ENCODE measurements at places on chromosomes 7 and 10.

GRCh38 chr10:102919246-102919959 lies 1.3 kb downstream of the CNNM2 start:
- no peak for DNase-seq

DNA sequence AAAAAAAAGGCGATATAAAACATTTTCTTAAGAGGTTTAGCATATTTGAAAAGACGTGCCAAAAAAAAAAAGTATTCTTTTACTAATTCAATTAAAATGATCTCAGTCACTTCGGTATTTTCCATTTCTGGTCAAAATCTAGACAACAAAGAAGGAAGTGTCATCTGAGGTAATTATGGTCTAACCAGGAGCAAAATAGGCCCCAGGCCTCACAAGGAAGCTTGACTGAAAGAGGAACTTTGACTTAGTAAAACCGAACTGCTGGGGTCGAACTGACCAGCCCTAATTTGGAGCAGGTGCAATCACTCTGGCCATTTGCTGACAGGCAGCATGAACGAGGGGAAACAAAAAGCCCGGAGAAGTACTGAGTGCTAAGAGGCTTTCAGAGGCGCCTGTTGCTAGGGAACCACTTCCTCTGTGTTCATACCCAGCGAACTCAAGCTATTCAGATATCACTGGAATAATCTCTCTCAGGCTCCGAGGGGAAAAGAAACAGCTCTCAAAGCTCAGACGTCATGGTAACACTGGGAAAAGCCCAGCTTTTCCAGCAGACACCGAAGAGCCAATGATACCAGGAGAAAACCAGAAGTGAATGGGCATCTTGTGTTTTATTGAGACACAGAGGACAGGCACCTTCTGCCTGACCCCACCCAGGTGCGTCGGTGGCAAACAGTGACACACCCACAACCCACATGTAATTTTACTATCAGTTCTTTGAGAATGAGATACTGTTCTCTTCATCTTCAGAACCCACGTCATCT lies 126.5 kb downstream of the FAM107B start:
- peak; percentile 54 for DNase-seq

GRCh38 chr10:71530781-71531180 lies 134.1 kb downstream of the CDH23 start:
- DNase-seq: no peak

GRCh38 chr7:117024811-117025210 lies 71.5 kb downstream of the ST7 start:
- no peak for DNase-seq

- DNase-seq: no peak
Measured at GRCh38 chr7:28018446-28018845, 162.1 kb downstream of the JAZF1 start.

GRCh38 chr10:110757586-110757985 lies 113.5 kb downstream of the RBM20 start:
- DNase-seq: no peak

GRCh38 chr7:98745722-98746318 lies 124.0 kb downstream of the TMEM130 start:
- peak; percentile 81 for DNase-seq

- peak; percentile 88 for DNase-seq
Measured at GRCh38 chr7:100965723-100966541, 3.4 kb upstream of the MUC12 start.

DNA sequence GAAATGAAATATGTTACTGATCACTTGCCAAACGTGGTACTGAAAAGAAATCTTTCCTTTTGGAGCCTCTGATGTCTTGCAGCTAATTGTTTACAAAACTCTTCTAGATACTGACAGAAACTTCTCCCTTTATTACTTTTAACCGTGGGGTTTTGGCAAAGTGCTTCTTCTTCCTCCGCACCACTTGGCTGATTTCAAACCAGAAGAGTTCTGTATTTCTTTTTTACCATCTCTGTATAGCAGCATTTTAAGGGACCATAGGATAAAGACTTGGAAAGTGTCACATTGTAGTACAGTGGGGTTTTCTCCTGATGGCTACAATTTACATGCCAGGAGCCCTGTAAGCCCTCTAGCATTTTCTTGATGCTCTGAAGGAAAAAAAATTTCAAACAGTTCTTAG lies 21.9 kb upstream of the CREB5 start:
- no peak for DNase-seq

DNA sequence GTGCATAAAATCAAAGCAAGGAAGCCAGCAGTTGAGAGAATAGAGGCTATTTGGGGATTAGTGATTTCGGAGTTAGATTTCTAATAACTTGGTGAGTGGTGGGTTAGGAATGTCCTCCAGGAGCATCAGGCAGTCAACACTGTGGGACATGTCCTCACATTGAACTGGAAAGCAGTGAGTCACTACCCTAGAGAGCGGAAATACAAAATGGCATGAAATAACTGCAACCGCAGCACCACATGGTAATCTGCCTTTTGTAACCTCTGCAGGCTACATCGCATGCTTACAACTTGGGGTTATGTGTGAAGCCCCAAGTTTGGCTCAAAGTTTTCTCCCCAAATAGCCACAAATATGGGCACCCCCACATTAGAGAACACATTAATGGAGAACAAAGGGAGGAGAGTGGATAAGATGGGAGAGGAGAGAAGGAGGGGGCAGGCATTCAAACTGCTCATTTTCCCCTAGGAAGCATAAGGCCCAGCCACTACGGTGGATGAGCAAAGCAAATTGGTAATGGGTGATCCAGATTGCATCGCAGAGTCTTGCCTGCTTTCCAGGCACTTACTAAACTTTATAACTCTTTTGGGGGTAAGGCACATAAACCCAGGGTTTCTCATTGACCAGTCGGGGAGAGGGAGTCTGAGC lies 22.0 kb upstream of the SLF2 start:
- DNase-seq: no peak

- peak; percentile 49 for DNase-seq
Measured at GRCh38 chr7:101740981-101741725, 76.3 kb upstream of the CUX1 start.

- no peak for DNase-seq
Measured at GRCh38 chr7:152521420-152522337, 85.9 kb upstream of the KMT2C start.

GRCh38 chr10:78609976-78610375 lies 458.8 kb upstream of the ZMIZ1 start:
- DNase-seq: no peak

GRCh38 chr7:141652691-141653090 lies 49.3 kb downstream of the DENND11 start:
- DNase-seq: no peak

- DNase-seq: no peak
Measured at GRCh38 chr7:16494955-16495719, 29.6 kb upstream of the SOSTDC1 start.

GRCh38 chr10:72274730-72275350 lies 1.1 kb downstream of the DDIT4 start:
- peak; percentile 87 for DNase-seq

- no peak for DNase-seq
Measured at GRCh38 chr7:142784096-142784495, 13.3 kb downstream of the PRSS2 start.

DNA sequence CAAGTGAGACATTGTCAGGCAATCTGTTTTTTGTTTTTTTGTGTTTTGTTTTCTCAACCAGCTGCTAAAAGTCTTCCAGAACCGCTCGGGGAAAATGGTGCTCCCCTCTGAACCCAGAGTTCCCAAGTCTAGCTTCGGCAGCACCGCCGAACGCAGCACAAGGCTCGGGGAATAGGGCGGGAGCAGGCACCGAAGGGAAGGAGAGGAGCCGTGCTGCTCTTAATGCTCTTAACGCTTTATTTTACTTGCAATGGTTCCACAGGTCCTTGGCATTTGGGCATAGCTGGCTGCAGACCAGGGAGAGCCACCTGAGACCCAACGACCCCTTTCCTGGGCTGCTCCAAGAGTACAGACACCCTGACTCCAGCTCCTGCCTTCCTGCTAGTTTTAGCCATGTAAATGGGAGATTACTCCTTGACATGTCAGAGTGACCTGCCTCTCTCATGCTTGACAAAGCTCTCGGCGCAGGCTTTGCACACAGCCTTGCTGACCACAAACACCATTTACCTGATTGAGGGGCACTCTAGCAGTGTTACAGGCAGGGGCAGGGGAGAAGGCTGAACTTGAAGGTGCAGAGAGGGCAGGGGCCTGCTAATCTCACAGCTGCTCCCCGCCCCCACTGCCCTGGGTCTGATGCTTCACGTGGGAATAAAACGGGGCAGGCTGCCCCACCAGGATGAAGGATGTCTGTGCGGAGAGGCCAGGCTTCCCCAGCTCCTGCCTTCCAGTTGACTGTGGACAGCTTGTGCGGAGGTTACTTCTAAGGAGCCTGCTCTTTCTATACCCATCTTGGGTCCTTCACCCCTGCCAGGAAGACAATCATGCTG lies 58.6 kb upstream of the EFCAB10 start:
- DNase-seq: no peak

DNA sequence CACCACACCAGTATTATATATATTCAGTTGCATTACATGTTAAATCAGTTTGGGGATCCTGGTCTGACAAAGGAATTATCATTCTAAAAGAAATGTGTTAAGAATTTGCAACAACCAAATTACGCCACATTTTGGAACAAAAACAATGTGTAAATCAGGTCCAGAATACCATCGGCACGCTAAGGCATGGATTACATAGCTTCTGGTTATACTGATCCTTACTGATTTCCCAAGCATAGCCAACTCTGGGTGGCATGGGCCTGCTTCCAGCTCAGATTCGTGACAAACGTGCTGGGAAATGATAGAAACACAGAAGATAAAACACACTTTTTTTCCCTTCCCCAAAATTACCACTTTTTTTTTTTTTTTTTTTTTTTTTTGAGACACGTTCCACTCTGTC lies 660.0 kb downstream of the SORCS1 start:
- DNase-seq: no peak

DNA sequence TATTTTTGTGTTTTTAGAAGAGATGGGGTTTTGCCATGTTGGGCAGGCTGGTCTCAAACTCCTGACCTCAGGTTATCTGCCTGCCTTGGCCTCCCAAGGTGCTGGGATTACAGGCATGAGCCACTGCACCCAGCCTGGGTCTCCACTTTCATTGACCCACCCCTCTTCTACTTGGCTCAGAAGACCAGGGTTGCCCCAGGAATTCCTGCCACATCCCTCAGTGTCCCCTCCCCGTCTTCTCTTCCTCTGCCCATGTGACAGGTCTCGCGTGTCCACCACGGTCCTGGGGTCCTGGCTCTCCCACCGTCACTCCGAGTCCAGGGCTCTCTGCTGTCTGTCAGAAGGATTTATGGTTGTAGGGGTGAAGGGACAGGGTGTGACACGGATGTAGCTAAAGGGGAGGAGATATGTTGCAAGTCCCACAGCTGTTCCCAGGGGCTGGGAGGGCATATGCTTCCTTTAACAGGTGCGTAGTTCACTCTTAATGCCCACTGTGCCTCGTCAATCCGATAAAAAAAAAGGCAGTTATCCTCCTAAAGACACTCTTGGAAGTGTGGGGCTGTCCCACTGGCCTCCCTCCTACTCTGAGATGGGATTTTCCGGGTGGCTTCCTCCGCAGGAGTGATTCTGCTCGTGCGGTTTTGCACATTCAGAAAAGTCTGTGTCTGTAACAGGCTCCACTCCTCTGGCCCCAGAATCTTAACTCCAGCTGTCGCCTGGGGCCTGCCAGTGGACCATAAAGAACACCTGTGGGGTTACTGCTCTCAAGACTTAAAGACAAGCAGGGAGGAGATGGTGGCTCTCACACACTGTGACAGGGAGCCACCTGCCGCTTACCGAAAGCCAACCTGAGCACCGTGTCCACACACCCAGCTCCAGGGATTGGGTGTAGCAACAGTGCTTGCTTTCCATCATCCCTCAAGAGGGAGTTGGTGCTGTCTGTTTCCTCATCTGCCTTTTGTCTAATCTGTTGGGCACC lies 36.7 kb upstream of the SHH start:
- DNase-seq: no peak

GRCh38 chr7:151157645-151158329 lies 9.7 kb downstream of the GBX1 start:
- DNase-seq: no peak

GRCh38 chr7:46810986-46811385 lies 770.9 kb downstream of the TNS3 start:
- DNase-seq: no peak

DNA sequence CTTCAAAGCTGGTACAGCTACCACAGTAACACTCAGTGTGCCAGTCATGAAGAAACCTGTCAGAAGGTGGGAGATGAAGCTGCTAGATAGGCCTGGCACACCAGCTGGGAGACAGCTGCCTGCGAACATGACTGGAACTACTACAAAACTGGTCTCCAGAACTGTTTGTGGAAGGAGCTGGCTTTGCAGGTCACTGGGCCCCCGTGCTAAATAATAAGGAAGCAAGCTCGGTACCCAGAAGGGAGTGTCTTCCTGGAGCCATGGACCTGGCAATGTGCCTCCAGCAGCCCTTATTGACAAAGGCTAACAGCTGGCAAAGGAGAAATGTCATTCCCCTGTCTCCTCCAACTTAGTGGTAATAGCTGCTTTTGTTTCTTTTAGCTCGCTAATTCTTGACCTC lies 1217.6 kb upstream of the LRRN3 start:
- no peak for DNase-seq

- DNase-seq: no peak
Measured at GRCh38 chr7:99366646-99367045, 7.9 kb upstream of the ARPC1B start.

DNA sequence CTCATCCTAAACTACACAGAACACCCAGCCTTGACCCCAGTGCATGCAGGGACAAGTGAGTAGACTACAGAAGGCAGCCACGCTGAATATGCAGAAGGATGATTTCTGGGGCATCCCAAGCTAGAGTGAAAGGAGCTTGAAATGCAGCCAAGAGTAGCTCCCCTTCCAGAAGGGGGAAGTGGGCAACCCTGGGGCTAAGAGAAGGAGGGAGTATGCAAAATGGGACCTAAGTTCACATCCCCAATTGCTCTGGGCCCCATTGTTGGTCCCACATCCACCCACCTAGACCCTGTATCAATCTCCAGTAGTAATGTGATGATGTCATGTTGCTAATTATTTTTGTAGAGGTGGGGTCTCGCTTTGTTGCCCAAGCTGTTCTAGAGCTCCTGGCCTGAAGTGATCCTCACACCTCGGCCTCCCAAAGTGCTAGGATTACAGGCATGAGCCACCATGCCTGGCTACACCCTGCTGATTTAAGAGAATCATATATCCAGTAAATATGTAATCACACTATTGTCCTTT lies 5.6 kb upstream of the PSTK start:
- DNase-seq: no peak

DNA sequence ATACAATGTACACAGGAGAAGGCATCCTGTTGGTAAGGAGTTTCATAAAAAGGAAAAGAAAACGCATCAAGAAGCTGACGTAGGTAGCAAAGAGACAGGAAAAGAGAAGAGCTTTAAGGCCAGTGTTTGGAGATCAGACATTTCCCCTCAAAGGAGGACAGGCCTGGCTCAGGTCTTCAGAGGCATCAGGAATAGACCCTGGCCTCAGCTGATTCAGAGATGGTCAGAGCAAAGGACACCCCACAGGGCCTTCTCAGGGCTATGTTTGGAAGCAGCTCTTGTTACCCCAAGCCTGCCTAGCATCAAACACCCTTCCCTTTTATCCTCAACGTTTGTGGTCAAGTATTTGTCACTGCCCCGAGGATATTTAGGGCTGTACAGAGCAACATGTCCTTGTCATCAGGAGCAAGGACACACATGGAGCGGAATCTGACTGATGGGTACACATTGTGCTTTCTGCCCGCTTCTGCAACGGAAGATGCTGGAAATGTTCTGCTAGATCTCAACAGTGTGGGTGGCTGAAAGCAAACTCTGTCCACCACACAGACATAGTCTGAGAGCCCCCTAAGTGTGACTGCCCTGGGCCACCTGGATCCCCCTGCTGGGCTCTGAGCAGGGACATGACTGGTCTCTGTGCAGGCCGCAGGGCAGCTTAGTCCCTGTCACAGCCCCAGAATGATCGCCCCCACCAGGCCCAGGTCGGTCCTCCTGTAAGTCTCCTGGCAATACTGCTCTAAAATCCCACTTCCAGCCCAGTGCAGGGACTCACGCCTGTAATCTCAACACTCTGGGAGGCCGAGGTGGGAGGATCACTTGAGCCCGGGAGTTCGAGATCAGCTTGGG lies 1.0 kb upstream of the ZDHHC4 start:
- DNase-seq: no peak
